Activated CD4-positive, alpha-beta memory T cell treated with anti-CD3 and anti-CD28 coated beads, Interleukin-2, amount 10 ng/mL, durations not matched to agents 7 days and 5 days (primary cell): ENCODE measurements at places on chromosomes 2 and 18. TPM values are rescaled to one million over a fixed set of nuclear protein-coding genes. Genes with fewer than 3 reads are reported as not detected.

DNA sequence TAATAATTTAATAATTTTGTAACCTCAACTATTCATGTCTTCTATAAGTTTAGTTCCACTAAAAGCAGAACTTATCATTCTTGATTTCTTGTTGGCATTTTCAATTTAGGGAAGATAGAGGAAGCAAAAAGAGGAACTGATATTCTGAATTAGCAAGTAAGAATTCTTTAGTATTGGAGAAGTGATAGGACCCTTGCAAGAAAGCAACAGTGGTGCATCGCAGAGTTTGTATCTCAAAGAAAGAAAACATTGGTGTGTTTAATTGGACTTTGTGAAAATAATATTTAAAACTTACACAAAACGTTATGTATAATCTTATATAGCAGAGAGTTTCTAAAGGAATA, 36.5 kb upstream of the TNFRSF11A start:
- no peaks in the 10 kb centered on the region for H3K27me3 ChIP-seq
- no peak overlapping the region for H3K4me3 ChIP-seq
- DNase-seq, result no peak
- peaks cover 3% of the 10 kb centered on the region for H3K4me1 ChIP-seq
- no peak overlapping the region for H3K27ac ChIP-seq

GRCh38 chr18:53790786-53791185, 433.7 kb downstream of the MBD2 start:
- H3K4me3 ChIP-seq, result no peak overlapping the region
- no peak for DNase-seq
- no peak overlapping the region for H3K27ac ChIP-seq
- no peaks in the 10 kb centered on the region for H3K4me1 ChIP-seq
- H3K27me3 ChIP-seq, result no peaks in the 10 kb centered on the region
- no peaks in the 10 kb centered on the region for H3K36me3 ChIP-seq

- H3K4me3 ChIP-seq, result no peak overlapping the region
- H3K27me3 ChIP-seq, result no peaks in the 10 kb centered on the region
- H3K4me1 ChIP-seq, result no peaks in the 10 kb centered on the region
- no peaks in the 10 kb centered on the region for H3K36me3 ChIP-seq
- DNase-seq, result no peak
These were observed 673.8 kb downstream of the ADCYAP1 start for GRCh38 chr18:1578505-1578904.

KIAA2012 gene
- total RNA-seq, result not detected

GRCh38 chr2:43676322-43677050, at the start of gene C1GALT1C1L:
C1GALT1C1L (minus strand) TSS chr2:43676429; CDS start chr2:43676322, 107 bp downstream.
- H3K27me3 ChIP-seq, result peaks cover 30% of the 10 kb centered on the region
- no peaks in the 10 kb centered on the region for H3K36me3 ChIP-seq
- DNase-seq, result no peak
- H3K4me3 ChIP-seq, result peak within 1 kb of the TSS; percentile 21
- H3K27ac ChIP-seq, result no peak within 1 kb of the TSS

CYB5A gene
- 21.9 TPM for total RNA-seq

DNA sequence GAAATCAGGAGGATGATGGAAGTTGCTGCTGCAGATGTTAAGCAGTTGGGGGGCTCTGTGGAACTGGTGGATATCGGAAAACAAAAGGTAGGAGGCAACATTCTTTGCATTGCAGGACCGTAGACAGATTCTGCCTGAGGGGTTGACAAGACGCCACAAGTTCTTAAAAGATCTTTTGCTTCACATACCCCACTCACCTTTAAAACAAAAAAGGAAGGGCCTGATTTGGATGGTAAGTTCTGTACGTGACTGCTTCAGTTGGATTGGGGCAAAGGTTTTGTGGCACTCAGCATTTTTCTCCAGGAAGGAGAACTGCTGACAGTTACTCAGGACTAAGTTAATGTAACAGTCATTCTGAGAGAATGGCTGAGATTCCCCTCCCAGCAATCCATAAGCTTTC, 5.2 kb downstream of the CNDP2 start:
- no peak for DNase-seq
- peaks cover 51% of the 10 kb centered on the region for H3K4me1 ChIP-seq
- peaks cover 53% of the 10 kb centered on the region for H3K36me3 ChIP-seq

GRCh38 chr2:161335626-161336025, 27.4 kb downstream of the PSMD14 start:
- no peak for DNase-seq
- H3K4me3 ChIP-seq, result no peak overlapping the region
- H3K4me1 ChIP-seq, result peaks cover 2% of the 10 kb centered on the region
- H3K36me3 ChIP-seq, result peaks cover 31% of the 10 kb centered on the region
- no peak overlapping the region for H3K27ac ChIP-seq

- peak overlapping the region; percentile 95 for H3K27ac ChIP-seq
- H3K4me1 ChIP-seq, result peaks cover 36% of the 10 kb centered on the region
- no peak for DNase-seq
These were observed 136.7 kb downstream of the TMEM247 start for GRCh38 chr2:46615986-46616485.

GRCh38 chr18:48519431-48520100, 19.3 kb upstream of the CTIF start:
- no peaks in the 10 kb centered on the region for H3K36me3 ChIP-seq
- DNase-seq, result no peak
- no peak overlapping the region for H3K27ac ChIP-seq

DYNAP gene
- total RNA-seq, result not detected

CAD gene
- 39.7 TPM for total RNA-seq

- H3K4me3 ChIP-seq, result no peak overlapping the region
- no peak overlapping the region for H3K27ac ChIP-seq
- peak; percentile 29 for DNase-seq
- H3K4me1 ChIP-seq, result no peaks in the 10 kb centered on the region
- H3K36me3 ChIP-seq, result peaks cover 58% of the 10 kb centered on the region
These were observed 22.6 kb upstream of the BCL2 start for GRCh38 chr18:63342206-63342605.

DNA sequence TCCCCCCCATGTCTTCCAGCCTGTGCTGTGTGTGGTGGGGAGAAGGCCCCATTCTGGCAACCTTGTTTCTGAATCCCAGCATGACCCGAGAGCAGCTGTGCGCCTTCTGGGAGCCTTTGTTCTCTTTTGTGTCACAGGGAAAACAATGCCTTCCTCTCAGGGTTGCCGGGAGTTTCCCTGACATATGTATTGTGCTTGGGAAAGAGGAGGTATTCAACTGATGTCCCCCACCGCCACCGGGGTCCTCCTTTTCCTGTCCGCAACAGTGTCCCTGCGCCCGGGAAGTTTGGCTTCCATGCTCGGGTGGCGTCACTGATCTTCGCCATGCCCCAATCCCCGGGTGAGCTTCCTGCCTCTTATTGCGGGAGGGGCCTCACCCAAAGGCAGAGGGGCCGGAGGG, 77.5 kb upstream of the ASB18 start:
- H3K27ac ChIP-seq, result no peak overlapping the region
- no peaks in the 10 kb centered on the region for H3K4me1 ChIP-seq
- no peaks in the 10 kb centered on the region for H3K36me3 ChIP-seq
- H3K27me3 ChIP-seq, result peaks cover 7% of the 10 kb centered on the region
- DNase-seq, result no peak

GRCh38 chr2:18482666-18483065, 77.8 kb downstream of the RDH14 start:
- no peaks in the 10 kb centered on the region for H3K4me1 ChIP-seq
- H3K27ac ChIP-seq, result no peak overlapping the region
- DNase-seq, result no peak
- H3K27me3 ChIP-seq, result peaks cover 2% of the 10 kb centered on the region
- no peak overlapping the region for H3K4me3 ChIP-seq
- H3K36me3 ChIP-seq, result no peaks in the 10 kb centered on the region

DNA sequence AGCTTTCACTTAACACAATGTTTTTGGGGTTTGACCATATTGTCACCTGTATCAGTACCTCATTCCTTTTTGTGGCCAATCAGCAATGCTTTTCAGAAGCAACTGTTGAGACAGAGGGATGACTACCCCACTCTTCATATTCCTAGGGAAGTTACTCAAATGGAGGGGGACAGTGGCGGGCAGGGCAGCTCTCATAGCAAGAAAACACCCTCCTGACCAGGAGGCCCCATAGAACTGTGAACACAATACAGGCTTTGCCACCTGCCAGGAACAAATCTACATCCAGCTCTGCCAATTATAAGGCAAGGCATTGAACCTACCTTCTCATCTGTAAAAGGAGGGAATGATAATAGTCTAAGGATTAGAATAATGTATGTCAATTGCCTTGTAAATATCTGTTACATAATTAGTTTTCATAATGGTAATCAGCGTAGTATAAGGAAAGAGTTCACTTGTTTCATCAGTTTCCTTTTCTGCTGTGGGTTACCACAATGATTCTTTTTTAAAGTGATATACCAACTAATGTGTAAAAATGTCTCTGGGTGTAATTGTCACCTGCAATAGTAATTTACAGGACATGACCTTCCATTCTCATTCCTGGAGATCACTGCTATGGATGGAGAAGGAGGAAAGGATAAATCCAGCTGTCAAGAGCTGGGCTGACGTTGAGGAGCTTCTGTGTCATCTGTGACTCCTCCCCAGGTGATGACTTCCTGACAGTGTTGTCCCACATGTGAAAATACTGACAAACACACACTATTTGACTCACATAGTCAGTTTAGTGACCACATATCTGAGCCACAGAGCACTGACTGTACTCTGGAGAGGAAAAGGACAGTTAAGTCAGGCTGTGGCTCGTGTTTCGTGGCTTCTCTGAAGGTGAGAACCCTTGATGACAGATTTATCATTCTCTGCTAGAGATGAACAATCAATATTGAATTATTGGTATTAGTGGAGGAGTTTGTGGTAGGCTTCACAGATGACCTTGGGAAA, 13.5 kb downstream of the ALPK2 start:
- H3K4me1 ChIP-seq, result peaks cover 28% of the 10 kb centered on the region
- H3K27ac ChIP-seq, result peak overlapping the region; percentile 85
- peak; percentile 80 for DNase-seq
- peak overlapping the region; percentile 54 for H3K4me3 ChIP-seq
- H3K36me3 ChIP-seq, result no peaks in the 10 kb centered on the region
- H3K27me3 ChIP-seq, result peaks cover 9% of the 10 kb centered on the region

UNC80 gene
- not detected for total RNA-seq

DNA sequence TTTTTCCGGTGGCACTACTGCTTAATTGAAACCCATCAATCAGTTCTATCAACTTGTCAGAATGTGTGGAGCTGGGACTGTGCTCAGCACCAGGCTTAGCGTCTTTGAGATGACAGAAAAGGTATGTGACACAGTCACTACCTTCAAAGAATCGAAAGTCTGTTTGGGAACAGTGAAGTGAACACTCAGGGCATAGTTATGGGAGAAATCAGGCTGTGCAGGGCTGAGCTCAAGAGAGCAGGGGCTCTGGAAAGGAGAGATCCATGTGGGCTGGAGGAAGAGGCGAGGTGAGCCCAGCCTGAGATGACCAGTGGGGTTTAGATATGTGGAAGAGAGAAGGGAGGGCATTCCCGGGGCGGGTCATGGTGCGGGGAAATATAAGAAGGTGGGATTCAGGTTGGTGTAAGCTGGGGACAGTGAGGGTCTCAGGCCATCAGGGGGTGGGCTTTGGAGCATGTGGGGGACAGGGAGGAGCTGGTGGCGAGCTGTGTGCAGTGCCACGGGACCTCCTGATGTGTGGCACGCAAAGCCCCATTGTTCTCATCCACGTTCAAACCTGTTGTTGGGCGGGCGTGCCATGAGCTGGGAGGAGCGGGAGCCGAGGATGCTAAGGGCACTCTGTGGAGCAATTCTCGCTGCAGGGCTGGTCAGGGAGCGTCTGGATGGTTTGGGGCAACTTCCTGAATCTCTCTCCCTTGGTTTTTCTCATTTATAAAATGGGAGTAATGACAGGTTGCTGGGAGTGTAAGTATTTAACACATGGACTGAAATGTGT, 72.5 kb downstream of the VAPA start:
- H3K4me1 ChIP-seq, result no peaks in the 10 kb centered on the region
- H3K27me3 ChIP-seq, result peaks cover under 1% of the 10 kb centered on the region
- no peak for DNase-seq
- H3K4me3 ChIP-seq, result no peak overlapping the region

DNA sequence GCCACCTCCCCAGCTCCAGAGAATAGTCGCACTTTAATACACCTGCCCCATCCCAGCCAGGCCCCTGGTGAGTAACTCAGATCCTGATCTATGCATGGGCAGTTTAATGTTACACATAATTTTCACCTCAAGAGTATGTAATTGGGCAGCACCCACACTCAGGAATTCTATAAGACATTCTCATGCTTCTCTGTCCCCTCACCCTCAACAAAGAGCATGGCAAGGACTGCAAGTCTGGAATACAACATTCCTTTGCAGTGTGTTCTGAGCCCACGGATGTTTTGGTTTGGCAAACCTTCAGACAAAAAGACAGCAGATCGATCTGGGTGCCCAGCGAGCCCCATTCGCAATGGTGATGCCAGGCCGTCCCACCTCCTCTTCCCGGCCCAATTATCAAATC, 4.9 kb upstream of the SLC14A1 start:
- H3K4me1 ChIP-seq, result no peaks in the 10 kb centered on the region
- H3K27me3 ChIP-seq, result peaks cover 12% of the 10 kb centered on the region
- no peak for DNase-seq
- no peak overlapping the region for H3K4me3 ChIP-seq
- H3K36me3 ChIP-seq, result no peaks in the 10 kb centered on the region

RAPGEF4 gene
- total RNA-seq, result 0.23 TPM
